Right lung (tissue), 10 donors: ENCODE measurements at places on chromosomes 5 and 9. TPM values are rescaled to one million over a fixed set of nuclear protein-coding genes. Genes with fewer than 3 reads are reported as not detected.

DNA sequence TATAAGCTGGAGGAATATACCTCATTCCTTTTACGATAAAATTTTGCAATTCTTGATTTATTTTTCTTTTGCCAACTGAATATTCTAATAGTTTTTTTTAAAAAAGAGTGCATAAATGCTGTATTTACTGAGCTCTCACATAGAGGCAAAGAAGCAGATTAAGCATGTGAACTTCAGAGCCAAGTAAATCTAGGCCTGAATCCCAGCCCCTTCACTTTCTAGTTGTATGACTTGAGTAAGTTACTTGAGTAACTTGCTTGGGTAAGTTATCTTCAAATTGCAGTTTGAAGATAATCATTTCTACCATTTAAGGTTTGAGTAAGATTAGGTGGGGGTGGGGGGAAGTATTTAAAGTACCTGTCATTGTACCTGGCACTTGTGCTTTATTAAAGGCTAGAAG lies 21.8 kb downstream of the LURAP1L start:
- no peak for DNase-seq

GRCh38 chr5:3251784-3252183 lies 343.8 kb upstream of the IRX1 start:
- no peak for DNase-seq

DNA sequence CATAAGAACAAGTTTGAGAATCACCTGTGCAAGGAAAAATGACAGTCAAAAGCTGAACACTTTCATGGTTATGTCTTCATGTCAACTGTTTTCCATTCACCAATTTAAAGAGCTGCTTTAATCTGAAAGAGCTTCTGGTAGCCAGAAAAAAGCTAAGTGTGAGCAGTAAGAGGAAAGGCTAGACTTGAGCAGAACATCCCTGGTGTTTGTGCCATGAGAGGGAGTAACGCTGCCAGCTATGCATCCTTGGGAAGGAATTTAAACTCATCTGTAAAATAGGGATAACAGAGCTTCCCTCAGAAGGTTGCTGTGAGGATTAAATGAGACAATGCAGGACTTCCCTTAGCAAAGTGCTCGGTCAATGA lies 193.7 kb downstream of the MAPKAP1 start:
- no peak for DNase-seq

DNA sequence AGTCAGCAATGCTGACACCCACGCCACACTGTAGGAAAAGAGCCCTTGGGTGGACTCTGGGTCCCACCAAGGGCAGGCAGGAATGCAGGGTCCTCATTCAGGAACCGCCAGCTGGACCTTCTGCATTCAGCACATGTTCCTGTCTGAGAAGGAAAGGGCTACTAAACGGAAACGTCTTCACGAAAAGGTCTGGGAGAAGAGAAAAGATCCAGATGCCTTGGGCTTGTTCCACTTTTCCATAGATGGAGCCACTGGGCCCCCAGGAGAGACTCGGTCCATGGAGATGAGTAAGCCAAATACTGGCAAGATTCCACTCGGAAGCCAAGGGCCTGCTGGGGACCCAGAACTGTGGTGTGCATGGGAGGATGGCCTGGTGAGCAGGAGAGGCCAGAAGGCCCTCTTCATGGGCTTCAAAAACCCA lies 38.4 kb downstream of the LHFPL2 start:
- DNase-seq: no peak

- DNase-seq: no peak
These were observed 10.0 kb downstream of the TLE4 start for GRCh38 chr9:79581794-79582193.

GRCh38 chr9:119736491-119737454 lies 367.5 kb upstream of the BRINP1 start:
- no peak for DNase-seq

DNA sequence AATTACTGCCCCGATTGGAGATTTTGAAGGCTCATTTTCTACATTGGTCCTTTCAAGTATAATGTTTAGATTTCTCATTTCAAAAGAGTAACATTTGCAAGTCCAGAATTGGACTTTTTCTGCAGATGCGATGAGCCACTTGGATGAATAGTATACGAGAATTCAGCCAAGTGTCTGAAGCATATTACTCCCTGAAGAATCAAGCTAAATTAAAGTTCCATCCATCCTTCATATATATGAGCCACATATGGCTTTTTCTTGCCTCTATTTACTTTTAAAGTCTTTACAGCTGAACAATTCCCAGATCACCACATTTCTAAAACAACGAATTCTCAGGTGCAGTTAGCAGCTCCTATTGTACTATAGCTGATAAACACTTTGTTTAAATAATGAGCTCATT lies 288.7 kb downstream of the CEMIP2 start:
- no peak for DNase-seq

DNA sequence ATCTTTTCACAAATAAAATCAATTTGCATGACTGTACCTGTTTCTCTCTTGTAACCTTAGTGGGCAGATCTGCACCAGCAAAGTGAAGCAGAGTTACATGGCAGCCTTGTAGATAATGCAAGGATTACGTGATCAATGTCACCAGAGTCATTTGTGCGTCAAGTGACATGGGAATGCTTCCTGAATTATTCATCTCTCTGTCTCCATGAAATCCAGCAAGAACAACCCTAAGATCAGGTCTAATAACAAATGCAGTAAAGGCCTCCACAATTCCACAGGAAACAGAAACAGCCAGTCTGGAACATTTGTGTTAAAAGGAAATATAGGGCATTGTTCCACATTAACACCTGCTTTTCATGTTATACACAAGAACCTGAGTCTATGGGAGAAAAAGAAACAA lies 7.8 kb downstream of the GZMA start:
- DNase-seq: no peak

Gene GADD45G
- polyA plus RNA-seq: 4.8 TPM

Gene TAF11L8
- not detected for polyA plus RNA-seq

Gene ELOVL7
- 5.0 TPM for polyA plus RNA-seq
